ENCODE measurements at places on chromosomes 11 and 22.
A peak's percentile ranks its signal among the peaks of the same experiment; 100 is the strongest.

DNA sequence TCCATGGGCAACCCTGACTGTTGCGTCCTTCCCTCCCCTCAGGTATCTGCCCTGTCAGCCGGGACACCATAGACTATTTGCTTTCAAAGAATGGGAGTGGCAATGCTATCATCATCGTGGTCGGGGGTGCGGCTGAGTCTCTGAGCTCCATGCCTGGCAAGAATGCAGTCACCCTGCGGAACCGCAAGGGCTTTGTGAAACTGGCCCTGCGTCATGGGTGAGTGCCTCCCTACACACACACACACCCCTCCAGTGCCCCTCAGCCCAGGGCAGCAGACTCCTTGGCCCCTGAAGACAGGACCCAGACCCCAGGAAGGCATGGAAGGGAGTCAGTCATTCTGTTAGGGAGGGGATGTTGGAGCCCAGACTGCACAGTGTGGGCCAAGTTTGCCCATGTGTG, 17.9 kb upstream of the UVRAG start:
- DNase-seq = no peak

- DNase-seq = no peak
Measured at GRCh38 chr11:1706634-1707400, 9.8 kb downstream of the KRTAP5-6 start.

- DNase-seq = peak; percentile 23
Measured at GRCh38 chr11:19735157-19735908, 22.7 kb downstream of the NAV2 start.

- DNase-seq = no peak
Measured at GRCh38 chr11:821512-822371, 3.0 kb downstream of the PNPLA2 start.

DNA sequence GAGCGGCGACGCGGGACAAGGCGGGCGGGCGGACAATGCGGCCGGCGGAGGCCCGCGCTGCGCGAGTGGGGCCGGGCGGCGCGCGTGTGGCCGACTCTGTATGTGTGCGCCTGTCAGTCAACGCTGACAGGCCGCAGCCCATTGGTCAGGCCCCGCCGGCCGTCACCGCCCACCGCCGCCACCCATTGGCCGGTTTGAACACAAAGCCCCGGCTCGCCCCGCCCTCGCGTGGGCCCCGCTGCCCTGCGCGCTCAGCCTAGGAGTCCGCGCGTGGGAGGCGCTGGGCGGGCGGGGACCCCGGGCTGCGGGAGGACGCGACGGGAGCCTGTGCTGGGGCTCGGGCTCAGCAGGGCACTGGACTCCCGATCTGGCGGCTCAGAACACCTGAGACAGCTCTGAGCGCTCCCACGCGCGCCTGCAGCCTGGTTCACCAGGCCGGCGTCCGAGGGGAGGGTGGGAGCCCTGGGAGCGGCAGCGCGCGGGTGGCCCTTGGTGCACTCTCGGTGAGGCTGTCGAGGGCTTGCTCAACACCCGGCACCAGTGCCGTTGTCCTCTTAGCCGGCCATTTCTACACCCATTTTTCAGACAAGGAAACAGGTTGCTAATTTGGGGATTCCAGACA, at the start of gene SUN2:
TSS of gene SUN2 (minus strand) at position 88 of the 622 bp plus-strand sequence. CDS start 3,370 bp downstream, outside the sequence.
- peak; percentile 99 for DNase-seq

GRCh38 chr11:47918370-47918690, 62.0 kb upstream of the PTPRJ start:
- no peak for DNase-seq

GRCh38 chr11:29343465-29344333, 673.1 kb downstream of the KCNA4 start:
- peak; percentile 54 for DNase-seq

- DNase-seq = no peak
Measured at GRCh38 chr22:19912271-19912999, 29.1 kb upstream of the COMT start.

DNA sequence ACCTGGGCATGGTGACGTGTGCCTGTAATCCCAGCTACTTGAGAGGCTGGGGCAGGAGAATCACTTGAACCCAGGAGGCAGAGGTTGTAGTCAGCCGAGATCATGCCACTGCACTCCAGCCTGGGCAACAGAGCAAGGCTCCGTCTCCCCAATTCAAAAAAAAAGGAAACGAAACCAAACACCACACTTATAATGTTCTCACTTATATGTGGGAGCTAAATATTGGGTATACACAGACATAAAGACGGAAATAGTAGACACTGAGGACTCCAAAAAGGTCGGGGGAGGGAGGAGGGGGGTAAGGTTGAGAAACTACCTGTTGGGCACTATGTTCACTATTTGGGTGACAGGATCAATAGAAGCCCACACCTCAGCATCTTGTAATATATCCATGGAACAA, 94.3 kb downstream of the GAB2 start:
- DNase-seq = no peak

DNA sequence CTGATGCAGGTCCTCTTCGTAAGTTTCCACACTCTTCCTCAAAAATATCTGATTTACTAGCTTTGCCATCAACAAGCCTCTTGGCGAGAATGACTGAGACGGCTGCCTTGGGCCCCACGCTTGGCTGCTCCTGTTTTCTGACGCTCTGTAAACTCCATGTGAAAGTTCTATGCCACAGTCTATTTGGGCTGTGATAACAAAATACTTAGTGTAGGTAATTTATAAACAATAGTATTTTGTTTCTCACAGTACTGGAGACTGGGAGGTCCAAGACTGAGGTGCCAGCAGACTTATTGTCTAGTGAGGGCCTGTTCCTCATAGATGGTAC, 123.2 kb upstream of the SORL1-AS1 start:
- DNase-seq = no peak

DNA sequence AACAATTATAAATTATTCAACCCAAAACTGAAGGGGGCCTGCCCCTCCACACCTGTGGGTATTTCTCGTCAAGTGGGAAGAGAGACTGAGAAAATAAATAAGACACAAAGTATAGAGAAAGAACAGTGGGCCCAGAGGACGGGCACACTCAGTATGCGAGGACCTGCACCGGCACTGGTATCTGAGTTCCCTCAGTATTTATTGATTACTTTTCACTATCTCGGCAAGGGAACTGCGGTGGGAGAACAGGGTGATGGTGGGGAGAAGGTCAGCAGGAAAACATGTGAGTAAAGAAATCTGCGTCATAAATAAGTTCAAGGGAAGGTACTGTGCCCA, 3.2 kb downstream of the C11orf54 start:
- no peak for DNase-seq

GRCh38 chr11:44525473-44526252, 39.8 kb upstream of the CD82 start:
- DNase-seq = no peak

GRCh38 chr11:113555071-113555619, 79.9 kb upstream of the DRD2 start:
- no peak for DNase-seq

- no peak for DNase-seq
Measured at GRCh38 chr11:83649528-83649855, 363.3 kb upstream of the CCDC90B start.

GRCh38 chr11:126194121-126194543, 17.3 kb downstream of the RPUSD4 start:
- peak; percentile 69 for DNase-seq

DNA sequence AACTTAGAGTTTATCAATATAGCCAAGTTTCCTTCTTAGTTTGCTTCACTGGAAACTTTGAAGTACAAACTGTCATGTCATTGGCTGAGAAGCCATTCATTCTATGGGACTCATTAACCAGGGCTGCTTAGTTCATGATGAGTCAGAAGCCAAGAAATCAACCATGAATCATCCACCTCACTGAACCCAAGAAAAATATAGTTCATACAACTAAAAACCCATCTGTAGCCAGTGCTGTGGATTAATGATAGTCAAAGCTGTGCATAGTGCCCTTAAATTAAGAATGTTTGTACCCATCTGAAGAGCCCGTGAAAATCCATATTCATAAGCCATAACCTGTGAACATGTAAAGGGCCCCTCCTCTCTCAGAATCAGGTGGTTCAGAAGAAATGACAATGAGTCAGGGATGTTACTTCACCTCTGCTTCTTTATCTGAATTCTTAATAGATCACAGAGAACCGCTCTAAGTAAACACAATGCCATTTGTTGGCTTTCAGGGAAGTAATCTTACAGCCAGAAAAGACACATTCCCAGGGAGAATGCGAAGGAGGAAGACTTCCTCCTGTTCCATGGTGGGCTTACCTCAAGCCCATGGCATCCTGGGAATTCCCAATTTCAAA, 25.4 kb downstream of the MMP20 start:
- DNase-seq = peak; percentile 58

- no peak for DNase-seq
Measured at GRCh38 chr11:17514476-17514875, 29.7 kb downstream of the USH1C start.

- no peak for DNase-seq
Measured at GRCh38 chr11:22275600-22275999, 62.6 kb upstream of the SLC17A6 start.

GRCh38 chr11:44171518-44171917, 76.0 kb downstream of the EXT2 start:
- no peak for DNase-seq

DNA sequence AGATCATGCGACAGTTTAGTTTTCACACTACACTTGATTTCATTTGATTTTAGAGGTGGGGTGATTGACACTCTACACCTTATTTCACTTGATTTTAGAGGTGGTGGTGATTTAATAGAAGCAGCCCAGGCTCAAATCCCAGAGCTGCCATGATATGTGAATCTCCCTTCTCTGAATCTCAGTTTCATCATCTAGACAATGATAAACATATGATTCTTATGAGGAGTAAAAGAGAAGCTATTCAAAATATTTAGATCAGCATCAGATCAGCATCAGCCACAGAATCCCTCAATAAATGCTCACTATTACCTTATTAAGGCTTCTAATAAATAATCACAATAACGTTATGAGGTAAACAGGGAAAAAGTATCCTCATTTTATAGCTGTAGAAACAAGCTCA, 98.8 kb downstream of the MSANTD4 start:
- no peak for DNase-seq

- no peak for DNase-seq
Measured at GRCh38 chr11:87022738-87023137, 15.0 kb upstream of the TMEM135 start.

DNA sequence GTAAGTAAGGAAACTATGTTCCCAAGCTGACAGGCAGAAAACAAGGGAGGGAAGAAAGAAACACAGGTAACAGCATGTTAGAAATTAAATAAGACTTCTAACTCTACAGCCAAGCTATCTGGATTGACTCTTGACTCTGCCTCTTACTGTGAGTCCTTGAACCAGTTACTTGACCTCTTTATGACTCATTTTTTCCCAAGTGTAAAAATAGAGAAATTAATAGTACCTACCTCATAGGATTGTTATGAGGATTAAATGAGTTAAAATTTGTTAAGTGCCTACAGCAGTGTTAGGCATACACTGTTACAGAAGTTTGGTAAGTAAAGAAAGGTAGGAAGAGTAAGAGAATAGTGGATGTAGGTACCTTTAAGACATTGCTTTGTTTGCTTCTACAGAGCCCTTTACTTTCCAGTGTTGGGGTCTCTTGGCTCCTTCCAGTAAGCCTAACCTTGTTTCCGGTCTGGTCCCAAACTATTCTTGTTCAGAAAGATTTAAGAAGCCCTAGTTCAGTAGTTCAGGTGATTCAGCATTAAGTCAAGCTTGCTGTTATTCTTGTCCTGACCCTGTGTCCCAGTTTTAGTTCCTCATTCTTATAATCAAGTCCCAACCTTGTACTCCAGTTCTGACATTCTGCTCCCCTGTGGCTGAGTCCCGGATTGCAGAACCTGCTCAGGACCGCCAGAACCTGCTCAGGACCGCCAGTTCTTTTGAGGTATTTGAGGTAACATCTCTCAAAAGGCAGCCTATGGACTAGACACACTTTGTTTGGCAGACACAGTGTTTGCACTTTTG, 963.4 kb upstream of the CCDC90B start:
- DNase-seq = no peak

DNA sequence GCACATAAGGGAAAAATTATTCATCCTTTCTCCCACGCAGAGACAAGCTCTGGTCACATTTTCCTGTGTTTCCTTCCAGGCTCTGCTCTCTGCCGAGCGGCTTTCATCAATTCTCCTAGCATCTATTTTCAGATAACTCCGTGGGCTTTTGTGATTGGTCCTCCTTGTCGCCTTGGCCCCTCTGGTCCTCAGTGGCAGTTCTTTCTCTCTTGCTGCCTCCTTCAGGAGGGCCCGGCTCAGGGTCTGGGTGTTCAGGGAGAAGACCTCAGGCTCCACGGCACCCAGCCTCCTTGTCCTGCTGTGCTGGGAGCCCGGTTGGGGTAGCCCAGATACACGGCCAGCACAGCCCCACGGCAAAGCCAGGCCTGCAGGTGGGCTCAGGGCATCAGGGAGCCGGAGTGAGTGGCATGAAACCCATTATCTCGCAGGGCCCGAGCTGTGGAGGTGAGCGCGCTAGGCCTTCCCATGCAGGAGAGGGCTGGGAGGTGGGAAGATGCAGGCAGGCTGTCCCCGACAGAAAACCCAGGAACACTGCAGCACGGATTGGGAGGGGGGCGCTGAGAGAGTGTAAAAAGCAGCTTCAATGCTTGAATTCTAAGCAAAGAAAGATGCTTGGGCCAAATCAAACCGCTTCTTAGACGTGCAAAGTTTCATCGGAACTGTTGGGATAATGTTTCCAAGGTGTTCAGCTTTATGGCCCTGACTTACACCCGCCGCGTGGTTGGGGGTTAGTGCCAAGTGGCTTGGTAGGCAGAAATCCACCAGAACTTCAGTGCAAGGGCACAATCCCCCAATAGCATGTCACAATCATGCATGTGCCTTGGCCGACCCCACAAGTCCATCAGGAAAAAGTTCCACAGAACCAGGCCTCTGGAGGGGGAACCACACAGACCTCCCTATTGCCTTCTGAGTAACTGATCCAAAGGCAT, 81.9 kb upstream of the WNT7B start:
- DNase-seq = no peak

GRCh38 chr22:22143448-22143847, 101.1 kb upstream of the VPREB1 start:
- DNase-seq = no peak

- no peak for DNase-seq
Measured at GRCh38 chr11:118742304-118742703, 48.7 kb downstream of the DDX6 start.

- DNase-seq = no peak
Measured at GRCh38 chr22:32119568-32120235, 39.4 kb downstream of the C22orf42 start.

DNA sequence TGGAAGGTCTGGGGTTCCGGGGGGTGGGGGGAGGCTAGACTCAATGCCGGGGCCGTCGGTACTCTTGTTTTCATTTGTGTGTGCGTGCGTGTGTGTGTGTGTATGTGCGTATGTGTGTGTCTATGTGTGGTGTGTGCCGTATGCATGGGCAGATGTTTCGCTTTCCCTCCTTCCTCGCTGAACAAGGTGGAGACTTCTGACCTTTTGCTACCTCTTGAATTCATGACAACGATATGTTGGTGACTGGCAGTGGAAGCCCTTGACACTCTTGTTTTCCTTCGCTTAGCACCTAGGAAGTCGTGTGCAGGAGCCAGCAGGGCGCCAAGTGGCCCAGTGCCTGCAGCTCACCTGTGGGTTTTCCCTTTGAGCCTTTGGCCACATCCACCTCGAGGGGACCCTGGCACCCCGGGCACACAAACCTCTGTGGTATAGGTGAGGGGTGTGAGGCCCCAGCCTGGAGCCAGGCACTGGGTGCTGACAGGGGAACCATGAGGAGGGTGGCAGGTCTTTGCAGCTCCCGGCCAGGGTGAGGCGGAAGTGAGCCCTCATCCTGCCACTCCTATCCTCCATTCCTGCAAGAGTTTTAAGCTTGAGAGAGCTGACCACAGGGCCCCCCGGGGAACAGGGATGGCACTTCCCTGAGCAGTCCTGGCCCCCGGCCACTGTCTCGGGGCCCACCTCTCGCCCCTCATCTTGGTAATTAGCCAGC, 19.3 kb upstream of the TMEM191C start:
- no peak for DNase-seq

Measured in AG08396 (cell line).